ENCODE measurements at places on chromosomes 3 and 15.

DNA sequence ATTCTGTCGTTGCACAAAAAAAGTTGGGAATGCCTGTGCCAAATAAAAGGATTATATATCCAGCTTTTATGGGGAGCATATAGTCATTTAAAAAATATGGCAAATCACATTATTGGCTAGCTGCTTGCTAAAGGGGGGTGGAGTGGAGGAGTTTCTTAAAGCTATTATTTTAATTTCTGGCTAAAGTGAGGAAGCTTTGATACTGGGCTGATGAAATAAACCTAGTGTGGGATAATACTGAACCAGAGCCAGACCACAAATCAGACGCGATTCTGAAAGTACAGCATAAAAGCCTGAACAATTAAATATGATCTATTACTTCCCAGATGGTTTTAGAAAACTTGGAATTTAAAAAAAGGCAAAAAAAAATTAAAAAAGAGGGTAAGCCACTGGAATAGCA, 14.4 kb downstream of the POLR2M start:
- DNase-seq: no peak

DNA sequence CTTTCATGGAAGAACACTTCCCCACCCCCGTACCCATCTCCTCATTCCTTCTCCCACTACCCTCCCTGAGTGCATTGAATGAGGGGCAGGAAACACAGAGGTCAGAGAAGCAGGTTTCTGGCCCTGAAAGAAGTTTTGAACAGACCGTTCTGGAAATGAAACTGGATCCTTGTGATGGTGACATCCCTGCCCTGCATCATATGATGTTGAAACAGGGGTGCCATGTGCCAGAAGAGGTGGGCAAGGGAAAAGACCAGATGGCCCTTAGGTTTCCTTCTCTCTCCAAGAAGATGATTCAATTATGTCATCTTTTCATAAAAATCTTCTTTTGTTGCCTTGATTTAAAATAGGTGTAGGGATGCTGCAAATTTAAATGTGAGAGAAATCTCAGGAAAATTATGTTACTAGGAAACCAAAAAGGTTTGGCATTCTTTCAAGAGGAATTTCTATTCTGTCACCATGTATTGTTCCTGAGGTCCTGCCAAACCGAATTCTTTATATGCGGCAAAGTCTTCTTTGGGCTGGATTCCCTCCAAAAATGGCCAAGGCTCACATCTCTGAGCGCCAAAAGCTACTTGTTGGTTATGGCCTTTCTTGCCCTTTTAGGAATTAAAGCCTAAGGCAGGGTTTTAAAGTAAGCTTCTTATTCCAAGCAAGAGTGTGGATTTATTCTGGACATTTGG, 19.9 kb upstream of the TNFAIP8L3 start:
- DNase-seq: no peak

- DNase-seq: no peak
Measured at GRCh38 chr3:29324180-29324651, 43.3 kb downstream of the RBMS3 start.

DNA sequence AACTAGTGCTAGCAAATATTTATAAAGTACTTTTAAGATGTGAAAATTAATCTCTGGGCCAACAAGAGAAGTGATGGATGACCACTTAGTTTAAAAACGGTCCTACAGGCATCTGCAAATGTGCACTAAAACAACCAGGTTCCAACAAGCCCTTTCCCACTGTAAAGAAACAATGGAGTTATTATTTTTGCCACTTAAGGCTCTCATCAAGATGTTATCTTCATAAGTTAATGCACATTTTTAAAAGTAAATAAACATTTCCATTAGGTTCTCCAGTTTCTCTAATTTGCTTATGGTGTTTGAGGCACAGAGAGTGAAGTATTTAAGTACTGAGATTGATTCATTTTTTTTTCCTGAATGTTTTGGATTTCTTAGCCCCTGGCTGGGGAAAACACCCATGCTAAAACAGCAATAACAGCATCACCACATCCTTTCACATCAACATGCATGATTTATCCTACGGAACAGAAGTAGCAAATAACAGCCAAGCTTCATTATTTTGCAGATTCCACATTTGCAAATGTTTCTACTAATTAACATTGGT, 20.8 kb downstream of the ABI3BP start:
- no peak for DNase-seq

DNA sequence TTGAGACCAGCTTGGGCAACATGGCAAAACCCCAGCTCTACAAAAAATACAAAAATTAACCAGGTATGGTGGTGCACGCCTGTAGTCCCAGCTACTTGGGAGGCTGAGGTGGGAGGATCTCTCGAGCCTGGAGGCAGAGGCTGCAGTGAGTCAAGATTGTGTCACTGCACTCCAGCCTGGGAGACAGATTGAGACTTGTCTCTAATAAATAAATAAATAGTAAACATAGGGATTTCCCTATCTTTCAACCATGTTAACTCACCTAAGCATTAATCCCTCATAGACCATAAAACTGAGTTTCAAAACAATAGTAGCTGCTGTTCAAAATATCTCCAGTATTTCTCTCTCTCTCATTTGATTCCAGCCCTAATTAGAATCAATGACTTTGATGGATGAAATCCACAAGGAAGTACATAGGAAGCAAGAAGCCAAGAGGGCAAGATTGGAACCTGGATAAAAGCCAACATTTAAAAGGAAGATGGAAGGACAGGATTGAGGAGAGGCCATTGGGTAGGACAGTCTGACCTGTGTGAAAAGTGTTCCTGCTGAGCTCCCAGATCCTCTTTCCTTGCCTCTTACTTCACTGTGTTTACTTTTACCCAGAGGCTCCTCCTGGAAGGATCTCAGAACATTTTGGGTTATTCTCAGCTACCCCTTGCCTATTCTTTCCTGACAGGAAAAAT, 12.4 kb upstream of the TTBK2 start:
- no peak for DNase-seq

DNA sequence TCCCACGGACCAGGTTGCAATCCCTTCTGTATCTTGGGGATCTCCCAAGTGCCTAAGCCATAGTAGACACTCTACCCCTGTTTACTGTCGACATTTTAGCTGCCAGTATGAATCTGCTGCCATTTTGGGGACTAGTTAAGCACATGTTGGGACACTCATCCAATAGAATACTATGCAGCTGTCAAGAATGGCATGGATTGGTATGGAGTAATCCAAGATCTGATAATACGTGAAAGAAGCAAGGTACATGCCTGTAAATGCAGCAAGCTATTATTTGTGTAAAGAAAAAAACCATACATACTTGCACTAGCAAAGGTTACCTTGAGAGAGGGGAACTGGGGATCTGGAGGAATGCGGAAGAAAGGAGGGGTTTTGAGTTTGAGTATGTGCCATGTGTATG, 129.3 kb downstream of the SMAD6 start:
- DNase-seq: no peak

- no peak for DNase-seq
Measured at GRCh38 chr3:190436331-190436730, 13.4 kb downstream of the TMEM207 start.

- DNase-seq: no peak
Measured at GRCh38 chr15:31499236-31499952, 172.8 kb downstream of the KLF13 start.

DNA sequence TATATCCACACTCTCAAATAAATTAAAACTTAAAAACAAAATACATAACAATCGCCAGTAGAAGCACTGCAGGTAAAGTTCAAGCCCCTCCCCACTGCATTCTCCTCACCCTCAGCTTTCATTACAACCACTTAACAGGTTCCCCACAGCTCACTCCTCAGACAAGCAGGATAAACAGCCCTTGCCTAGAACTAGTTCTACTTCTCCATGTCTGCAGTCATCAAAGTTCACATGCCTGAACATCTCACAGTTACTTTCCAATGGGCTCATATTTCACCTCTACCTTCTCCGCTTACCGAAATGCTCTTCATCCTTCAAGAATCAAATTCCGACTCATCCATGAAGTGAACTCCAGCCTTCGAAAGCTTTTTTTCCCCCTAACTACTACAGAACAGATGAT, 4.1 kb downstream of the YEATS2 start:
- DNase-seq: no peak

GRCh38 chr3:161316006-161316689, 55.2 kb downstream of the SPTSSB start:
- no peak for DNase-seq

Measured in stimulated activated CD4-positive, alpha-beta T cell treated with anti-CD3 and anti-CD28 coated beads, Interleukin-1b, Interleukin-23, amount 100 ng/mL, for 48 hours (primary cell).